ENCODE measurements at places on chromosomes 7 and 10.

DNA sequence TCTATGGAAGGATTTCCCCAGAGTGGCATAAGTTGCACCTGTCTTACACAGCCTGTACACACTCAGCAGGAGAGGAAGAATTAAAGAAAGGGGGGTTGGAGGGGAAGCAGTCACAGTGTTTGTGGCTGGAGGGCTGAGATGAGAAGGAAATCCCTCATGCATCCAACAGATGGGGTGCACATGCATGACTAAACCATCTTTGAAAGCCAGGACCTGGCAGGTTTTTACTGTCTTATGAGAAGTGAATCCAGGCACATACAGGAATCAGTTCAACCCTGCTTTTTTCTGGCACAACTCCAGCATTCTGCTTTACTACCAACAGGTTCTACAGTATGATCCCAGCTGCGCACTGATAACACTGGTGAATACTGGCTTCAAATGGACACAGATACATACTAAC, 107.7 kb downstream of the CACNA2D1 start:
- peak; percentile 98 for DNase-seq

- DNase-seq: no peak
These were observed 97.2 kb downstream of the EBF3 start for GRCh38 chr10:129866894-129867293.

GRCh38 chr10:33653584-33654367, 319.3 kb upstream of the NRP1 start:
- DNase-seq: no peak

GRCh38 chr10:117609095-117609795, 66.7 kb downstream of the EMX2 start:
- DNase-seq: no peak
